Stimulated activated CD8-positive, alpha-beta memory T cell treated with anti-CD3 and anti-CD28 coated beads, Interleukin-15, amount 100 ng/mL, for 24 hours (primary cell): ENCODE measurements at places on chromosomes 16 and 17.

DNA sequence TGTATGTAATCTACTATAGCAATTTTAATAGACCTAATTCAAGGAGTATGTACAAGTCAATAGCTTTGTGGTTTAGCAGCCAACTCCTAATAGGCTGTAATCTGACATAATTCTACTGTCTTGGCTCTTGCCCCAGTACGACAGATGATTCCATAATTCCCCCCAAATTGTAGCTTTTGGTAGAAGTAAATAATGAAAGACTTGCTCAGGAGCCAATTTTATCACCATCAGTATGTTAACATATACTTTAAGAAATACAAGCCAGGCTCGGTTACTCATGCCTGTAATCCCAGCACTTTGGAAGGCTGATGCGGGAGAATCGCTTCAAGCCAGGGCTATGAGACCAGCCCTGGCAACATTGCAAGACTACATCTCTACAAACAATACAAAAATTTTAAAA is 53.9 kb downstream of the AP2B1 start:
- no peak for DNase-seq

DNA sequence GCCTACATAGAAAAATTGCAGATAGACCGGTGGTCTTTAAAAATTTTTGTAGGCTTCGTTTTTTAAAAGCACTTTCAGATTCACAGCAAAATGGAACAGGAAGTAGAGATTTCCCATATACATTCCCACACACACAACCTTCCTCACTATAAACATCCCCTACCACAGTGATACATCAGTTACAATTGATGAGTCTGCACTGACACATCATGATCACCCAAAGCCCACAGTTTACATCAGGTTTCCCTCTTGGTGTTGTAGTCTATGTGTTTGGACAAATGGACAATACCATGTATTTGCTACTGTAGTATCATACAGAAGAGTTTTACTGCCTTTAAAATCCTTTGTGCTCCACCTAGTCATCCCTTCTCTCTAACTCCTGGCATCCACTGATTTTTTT is 113.9 kb upstream of the ADAMTS18 start:
- no peak for DNase-seq

DNA sequence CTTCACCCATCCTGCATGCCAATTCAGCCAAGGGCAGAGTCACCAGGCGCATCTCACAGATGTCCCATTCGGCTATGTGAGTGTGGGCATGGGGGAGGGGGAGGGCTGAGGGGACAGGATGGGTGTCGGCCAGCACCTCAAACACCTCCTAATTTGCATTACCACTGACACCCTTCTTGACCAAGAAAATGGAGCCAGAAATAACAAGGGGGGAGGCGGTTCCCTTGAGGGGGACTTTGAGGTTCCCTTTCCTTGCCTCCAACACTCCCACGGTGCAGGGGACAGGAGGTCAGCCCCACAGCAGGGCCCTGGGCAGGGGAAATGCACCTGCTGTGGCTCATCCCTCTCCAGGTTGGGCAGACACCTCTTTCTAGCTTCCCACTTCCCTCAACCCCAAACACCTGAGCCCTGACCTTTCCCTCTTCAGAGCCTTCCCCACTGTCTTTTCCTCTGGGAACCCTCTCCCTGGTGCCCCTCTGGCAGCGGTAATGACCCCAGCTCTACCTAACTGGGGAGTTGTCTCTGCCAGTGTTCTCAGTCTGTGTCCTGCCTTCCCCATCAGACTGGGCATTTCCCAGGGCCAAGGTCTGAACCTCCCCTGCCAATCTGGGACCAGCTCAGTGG is 18.2 kb upstream of the TBX21 start:
- DNase-seq = no peak

DNA sequence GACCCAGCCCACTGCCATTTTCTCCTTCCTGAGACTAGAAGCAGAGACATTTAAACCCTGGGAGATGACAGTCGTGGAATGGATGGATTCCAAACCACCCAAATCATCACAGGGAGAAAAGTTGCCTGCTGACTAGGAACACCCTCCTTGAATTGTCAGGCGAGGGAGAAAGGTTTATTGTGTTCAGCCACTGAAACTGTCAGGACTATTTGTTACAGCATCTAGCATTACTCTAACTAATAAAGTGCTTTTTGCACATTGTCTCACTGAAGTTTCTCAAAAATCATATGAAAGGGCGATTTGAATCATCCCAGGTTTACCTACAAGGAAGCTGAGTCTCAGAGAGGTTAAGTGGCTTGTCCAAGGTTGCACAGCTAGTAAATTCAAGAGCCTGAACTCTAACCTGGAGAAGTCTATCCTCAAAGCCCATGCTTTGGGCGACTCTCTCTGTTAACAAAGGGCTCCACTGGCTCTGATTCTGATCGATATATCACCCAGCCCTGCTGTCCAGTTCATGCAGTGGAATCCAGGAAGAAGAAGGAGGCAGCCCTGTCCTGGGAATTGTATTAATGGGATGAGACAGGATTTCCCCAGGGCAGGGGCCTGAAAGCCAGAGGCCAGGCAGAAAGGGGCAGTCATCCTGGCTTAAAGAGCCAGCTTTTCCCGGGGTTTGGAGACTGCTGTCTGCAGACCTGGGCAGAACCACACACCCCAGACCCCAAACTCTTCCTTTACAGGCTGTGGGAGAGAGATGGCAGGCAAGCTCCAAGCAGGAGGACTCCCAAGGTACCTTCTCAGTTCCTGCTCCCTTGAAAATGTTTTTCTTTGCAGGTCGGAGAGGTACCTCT is 37.5 kb downstream of the IRX3 start:
- DNase-seq = no peak

- no peak for DNase-seq
These were observed 1011.9 kb downstream of the CDH8 start for GRCh38 chr16:61024180-61024900.

DNA sequence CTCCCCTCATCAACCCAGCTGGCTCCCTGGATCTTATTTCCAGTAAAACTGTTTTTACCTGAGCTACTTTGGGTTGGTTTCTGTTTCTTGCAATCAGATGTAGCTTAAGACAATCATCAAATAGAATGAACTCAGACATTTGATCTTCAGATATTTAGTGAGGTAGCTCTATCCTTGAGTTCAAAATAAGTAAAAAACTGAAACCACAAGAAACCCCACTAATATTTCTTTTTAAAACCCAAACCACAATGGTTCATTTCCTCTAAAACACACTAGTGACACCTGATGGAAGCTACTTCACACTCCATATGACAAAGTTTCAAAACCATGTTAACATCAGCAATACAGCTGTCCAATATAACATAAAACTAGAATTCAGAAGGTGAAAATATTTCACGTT is 37.8 kb downstream of the CACNG1 start:
- no peak for DNase-seq

- no peak for DNase-seq
These were observed 45.6 kb downstream of the TMC6 start for GRCh38 chr17:78082988-78083387.

DNA sequence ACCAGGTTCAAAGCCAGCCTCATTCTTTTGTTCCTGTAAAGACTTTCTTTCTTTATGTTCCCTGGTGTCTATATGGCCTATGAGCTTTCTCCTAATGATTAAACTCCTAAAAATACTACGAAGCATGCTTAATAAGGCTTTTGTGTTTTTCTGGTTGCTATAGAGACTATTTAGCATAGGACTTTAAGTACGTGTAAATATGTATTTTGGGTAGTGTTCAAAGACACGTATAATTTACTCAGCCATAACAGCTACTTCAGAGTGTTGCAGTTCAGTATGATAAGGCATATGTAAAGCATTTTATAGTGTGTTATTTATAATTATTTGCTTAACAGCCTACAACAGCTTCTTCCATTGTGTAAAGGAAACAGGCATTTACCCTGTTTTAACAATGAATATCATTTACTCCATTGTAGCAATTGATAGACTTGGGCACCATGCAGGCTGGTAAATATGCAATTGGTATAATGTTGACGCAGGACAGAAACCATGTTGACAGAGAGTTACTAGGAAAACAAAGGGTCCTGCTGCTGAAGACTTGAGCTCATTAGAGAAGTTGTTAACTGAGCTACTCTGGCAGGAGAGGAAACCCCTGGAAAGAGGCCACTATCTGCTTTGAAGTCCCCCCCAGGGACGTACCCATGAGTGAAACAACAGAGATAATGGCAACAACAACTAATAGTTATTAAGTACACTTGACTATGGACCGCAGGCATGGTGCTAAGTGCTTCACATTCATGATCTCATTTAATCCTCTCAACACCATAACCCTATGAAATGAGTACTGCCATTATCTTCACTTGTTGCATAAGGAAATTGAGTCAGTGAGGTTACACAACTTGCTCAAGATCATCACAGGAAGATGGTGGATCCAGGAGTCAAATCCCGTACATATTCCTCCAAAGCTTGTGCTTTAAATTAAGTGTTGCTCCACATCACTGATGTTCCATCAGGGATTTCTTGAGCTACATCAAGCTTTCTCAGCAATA is 342.2 kb upstream of the DYNLRB2 start:
- DNase-seq = no peak

- DNase-seq = no peak
These were observed 101.3 kb upstream of the CHMP6 start for GRCh38 chr17:80890196-80890920.

GRCh38 chr16:397135-397661 is at the start of gene NME4:
Gene NME4, plus strand, starts transcription at chr16:397199. Its CDS starts 24 bp downstream, at chr16:397223.
- no peak for DNase-seq

DNA sequence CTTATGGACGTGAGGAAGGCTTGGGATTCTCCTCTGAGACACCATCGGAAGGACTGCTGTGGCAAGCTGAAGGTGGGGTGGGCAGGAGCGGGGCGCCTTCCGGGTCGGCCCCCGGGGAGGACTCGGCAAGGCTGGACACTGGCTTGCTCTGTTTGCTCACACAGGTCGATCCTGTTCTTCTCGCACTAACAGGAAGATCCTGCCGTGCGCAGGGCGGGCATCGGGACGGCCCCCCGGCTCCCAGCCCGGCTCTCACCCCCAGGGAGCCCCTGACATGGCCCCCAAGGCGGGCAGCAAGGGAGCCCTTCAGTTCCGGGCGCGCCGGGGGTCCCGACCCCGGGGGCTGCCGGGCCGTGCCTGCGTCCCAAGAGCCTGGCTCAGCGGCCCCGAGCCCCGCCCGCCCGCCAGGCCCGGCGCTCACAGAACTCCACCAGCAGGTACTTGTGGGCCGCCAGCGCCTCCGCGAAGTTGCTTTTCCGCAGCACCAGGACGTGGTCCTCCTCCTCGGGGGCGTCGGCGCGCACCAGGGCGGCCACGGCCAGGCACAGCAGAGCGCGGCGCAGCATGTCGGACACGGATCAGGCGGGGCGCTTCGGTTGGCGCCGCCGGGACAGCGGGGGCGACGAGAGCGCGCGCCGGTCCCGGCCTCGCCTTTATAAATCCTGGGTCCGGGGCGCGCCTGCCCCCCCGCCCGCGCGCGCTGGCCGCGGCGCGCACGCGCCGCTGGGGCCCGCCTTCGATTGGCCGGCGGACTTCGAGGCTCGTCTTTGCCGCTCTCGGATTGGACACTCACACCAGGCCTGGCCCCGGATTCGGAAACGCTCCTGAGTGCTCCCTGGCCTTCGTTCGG is at the start of gene P4HB:
P4HB (minus strand) TSS at position 630 of the 850 bp plus-strand sequence; CDS start at position 566, 64 bp downstream.
- peak; percentile 88 for DNase-seq

GRCh38 chr17:65820306-65820705 is 258.9 kb upstream of the AXIN2 start:
- no peak for DNase-seq

DNA sequence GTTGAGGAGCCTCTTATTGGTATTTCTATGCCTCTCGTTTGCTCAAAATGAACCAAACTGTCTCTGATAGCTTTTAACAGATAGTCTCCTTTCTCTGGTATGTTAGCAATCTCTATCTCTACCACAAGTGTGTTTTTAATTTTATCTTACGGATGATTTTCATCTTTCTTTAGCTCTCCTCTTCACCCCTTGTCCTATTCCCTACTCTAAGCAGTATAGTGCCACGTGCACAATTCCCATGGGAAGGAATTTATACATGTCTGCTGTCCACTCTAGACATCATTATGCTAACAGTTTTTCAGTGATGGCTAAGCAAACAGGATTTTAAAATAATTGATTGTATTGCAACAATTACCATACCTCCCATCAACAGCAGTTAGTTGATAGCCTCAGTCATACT is 177.3 kb downstream of the CYB561 start:
- DNase-seq = no peak

DNA sequence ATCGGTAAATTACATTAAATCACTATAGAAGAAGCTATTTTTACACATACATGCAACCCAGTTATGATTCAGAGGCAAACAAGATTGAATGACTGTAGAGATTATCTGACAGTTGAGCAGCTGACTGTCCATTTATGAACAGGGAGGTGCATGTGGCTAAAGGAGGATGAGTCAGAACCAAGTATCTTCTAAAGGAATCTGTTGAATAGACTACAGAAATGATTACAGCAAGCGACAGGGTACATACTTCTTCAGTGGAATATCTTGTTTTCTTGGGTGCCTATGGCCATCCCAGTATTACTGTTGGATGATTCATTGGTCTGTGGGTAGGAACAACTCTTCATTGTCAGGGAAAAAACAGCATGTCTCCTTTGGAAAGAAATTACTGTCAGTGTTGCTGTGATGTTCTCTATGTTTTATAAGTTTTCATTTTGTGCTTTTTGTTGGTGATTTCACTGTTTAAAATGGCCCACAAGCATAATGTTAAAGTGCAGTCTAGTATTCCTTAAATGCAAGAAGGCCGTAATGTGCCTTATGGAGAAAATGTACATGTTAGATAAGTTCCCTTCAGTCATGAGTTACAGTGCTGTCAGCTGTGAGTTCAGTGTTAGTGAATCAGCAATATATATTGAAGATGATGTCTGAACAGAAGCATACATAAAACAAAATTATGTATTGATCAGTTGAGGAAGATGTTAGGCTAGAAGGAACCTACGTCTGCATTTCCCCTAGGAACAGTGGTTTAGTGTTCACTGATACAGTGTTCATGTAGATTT is 27.0 kb downstream of the CBFB start:
- DNase-seq = no peak

GRCh38 chr17:57253362-57254065 is 2.8 kb upstream of the MSI2 start:
- no peak for DNase-seq

DNA sequence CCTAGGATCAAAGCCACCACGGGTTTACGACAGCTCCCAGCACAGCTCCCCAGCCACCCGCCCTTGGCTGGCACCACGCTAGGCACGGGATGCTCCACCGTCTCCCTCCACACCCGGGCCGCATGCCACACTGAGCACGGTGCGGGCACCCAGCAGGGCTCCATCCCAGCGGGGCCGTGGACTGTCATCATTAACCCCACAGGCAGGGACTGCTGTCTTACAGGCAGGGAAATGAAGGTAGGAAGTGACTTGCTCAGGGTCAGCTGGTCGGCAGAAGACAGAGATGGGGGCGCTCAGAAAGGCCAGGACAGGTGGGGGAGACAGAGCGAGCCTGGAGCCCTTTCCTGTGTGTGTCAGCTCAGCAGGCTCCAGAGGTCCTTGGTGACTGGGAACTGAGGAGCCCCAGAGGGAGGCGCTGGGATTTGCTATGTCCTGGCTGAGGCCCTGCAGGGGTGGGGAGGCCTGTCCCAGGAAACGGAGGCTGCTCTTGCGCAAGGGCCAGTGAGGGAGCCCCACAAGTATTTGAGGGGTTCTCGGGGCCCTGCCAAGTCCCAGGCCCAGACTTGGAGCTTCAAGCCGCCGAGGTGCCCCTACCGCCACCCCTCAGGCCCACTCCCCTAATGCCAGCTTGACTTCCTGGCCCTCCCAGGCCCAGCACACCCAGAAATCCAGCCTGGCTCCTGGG is 3.2 kb downstream of the UBALD1 start:
- no peak for DNase-seq

GRCh38 chr17:7214300-7215135 is 5.1 kb downstream of the DLG4 start:
- peak; percentile 98 for DNase-seq

GRCh38 chr17:79678091-79678735 is 52.5 kb upstream of the ENPP7 start:
- no peak for DNase-seq

- no peak for DNase-seq
These were observed 4.0 kb upstream of the MMP25 start for GRCh38 chr16:3042376-3042775.
